MCF 10A (cell line): ENCODE measurements at places on chromosomes 3 and 15.

DNA sequence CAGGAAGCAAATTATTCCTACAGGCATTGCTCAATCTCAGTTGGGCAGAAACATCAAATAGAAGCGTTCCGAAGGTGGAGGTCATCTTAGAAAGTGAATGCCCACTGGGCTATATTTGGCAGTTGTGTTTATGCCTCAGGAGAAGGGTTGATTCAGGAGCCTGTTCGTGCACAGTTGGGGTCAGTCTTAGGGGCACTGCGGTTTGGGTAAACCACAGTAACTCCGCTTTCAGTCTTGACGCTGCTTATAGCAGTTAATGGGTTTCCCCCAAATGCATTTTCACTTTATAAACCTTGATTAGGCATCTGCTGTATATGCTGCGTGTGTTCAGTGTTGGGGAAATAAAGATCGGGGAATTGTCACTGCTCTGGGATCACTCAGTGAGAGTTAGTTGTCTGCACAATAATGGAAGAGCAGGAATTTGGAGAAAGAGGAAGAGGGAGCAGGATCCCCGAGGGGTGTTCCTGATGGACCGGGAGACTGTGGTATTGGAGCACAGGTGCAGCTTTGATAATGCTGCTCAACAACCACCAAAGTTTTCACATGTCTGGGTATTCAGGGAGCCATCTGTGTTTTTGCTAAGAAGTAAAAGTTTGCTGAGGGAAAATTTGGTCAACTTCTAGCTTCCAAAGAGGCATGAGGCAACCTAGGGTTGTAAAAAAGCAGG is 124.3 kb upstream of the EIF1B start:
- no peak for DNase-seq

DNA sequence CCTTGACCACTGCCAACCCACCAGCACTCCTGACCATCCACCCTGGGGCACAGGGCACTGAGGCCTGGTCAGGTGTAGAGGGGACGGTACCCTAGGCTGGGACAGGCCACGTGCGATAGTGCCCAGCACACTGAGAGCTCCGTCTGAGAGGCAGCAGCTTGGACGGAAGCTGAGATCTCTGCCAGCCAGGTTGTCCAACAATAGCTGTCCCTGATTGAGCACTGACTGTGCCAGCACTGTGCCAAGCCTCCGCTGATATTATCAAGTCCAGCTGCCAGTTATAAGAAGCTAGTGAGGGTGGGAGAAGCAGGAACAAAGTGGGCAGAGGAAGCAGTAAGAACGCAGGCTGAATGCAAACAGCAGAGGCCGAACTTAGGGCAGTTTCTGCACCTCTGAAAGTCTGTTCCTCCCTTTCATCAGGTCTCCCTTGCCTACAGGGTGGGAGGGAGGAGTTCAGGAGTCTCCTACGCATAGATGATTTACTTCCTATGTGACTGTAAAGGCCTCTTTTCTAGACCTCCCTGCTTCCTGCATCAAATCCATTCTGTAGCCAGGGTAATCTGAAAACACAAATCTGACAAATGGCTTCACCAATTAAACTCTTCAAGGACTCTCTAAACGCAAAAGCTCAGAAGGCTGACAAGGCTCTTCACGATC is 29.7 kb downstream of the MRPS11 start:
- DNase-seq, result no peak

DNA sequence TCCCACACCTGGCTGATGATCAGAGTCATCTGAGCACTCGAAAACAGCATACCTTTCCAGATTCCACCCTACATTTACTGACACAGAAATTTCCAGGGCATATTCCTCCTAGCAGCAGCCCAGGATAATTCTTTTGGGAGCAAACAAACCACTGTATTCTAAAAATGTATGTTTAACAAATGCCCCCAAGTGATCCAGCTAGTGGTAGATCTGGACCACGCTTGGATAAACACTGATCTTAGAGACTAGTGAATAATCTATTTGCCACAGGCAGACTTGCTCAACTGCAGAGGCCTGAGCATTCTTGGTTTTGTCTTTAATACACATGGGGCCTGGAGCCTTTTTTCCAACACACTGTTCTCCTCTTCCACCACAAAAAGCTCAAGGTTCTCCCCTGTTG is 89.6 kb downstream of the TM4SF4 start:
- no peak for DNase-seq

GRCh38 chr3:172138792-172139507 is 99.6 kb downstream of the FNDC3B start:
- peak; percentile 68 for DNase-seq

DNA sequence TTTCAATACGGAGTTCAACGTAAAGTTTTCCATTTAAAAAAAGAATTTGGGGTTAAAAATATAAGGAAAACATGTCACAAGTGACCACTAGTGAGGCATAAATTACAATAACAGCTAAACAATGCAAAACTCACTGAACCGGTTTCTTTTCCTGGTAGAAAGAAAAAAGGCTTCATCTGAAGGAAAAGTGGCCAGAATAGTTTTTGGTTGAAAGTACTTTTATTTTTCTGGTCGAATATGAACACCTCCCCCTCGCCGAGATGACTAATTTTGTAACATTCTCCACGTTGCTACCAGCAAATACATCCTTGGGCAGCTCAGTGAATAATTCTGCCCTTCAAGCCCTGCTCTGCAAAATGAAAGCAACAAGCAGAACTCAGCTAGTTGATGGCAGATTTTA is 3.9 kb upstream of the SRGAP3 start:
- no peak for DNase-seq

- DNase-seq, result no peak
Measured at GRCh38 chr3:181230258-181230657, 240.7 kb upstream of the DNAJC19 start.

GRCh38 chr3:187334904-187335303 is 33.3 kb upstream of the RTP4 start:
- no peak for DNase-seq

- DNase-seq, result no peak
Measured at GRCh38 chr3:127999509-128000106, 52.6 kb upstream of the SEC61A1 start.

- no peak for DNase-seq
Measured at GRCh38 chr3:31671976-31672375, 139.3 kb downstream of the STT3B start.

DNA sequence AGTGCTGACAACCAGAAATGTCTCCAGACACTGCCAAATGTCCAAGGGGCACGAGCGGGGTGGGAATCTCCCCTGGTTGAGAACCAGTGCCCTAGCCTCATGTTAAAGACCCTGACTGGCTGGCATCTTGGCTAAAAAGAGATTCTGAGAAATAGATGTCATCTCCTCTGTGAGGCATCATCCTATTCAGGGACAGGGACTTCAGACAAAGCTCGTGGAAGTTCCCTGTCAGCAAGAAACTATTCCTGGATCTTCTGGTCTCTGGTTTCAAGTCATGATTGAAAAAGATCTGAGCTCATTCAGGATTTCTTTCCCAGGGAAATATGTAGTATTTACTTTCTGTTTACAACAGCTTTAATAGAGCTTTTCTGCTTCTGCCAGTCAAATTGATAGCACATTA is 10.8 kb downstream of the WDR5B start:
- DNase-seq, result no peak

GRCh38 chr3:109346099-109346498 is 8.8 kb upstream of the DPPA4 start:
- no peak for DNase-seq

GRCh38 chr15:71649894-71650293 is 160.5 kb upstream of the NR2E3 start:
- DNase-seq, result peak; percentile 59

GRCh38 chr3:186452517-186452916 is 90.5 kb upstream of the DGKG start:
- peak; percentile 79 for DNase-seq
